ENCODE measurements at places on chromosomes 4 and X.

GRCh38 chrX:46713672-46714490 is 45.0 kb downstream of the SLC9A7 start:
- DNase-seq: no peak

- DNase-seq: no peak
Measured at GRCh38 chrX:106903291-106903824, at the start of gene RIPPLY1. RIPPLY1 (minus strand) TSS chrX:106903341; CDS start chrX:106903287, 54 bp downstream.

- no peak for DNase-seq
Measured at GRCh38 chrX:105973387-105973739, 65.2 kb downstream of the SERPINA7 start.

- DNase-seq: no peak
Measured at GRCh38 chr4:151782296-151782695, 21.5 kb upstream of the GATB start.

DNA sequence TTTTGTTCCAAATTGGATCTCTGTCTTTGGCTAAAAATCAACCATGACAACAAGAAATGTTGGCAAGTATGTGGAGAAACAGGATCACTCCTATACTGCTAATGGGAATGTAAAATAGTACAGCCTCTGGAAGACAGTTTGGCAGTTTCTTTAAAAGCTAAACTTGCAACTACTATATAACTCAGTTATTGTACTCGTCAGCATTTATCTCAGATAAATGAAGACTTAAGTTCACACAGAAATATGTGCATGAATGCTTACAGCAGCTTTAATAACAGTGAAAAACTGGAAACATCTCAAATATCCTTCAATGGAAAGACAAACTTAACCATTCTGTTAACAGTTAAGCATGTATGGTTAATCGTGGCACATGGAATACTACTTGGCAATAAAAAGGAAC is 15.4 kb upstream of the HAND2 start:
- no peak for DNase-seq

DNA sequence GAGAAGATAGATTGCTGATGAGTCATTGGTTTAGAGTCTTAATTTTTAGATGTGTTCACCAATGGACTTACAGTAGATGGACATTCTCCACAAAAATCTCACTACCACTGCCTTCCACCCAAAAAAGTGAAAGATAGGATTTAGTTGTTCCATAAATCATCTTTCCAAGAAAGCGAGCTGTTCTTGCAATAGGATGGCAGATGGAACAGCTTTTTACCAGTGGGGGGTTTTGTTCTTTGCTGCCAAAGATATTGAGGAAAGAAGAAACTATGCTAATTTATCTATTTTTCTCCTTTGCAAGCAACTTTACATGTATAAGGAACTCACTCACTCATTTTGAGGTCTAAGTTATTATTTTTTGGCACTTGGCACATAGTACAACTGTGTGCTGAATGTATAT is 109.5 kb downstream of the ADGRL3 start:
- no peak for DNase-seq

- no peak for DNase-seq
Measured at GRCh38 chr4:125070861-125071260, 243.9 kb upstream of the FAT4 start.

DNA sequence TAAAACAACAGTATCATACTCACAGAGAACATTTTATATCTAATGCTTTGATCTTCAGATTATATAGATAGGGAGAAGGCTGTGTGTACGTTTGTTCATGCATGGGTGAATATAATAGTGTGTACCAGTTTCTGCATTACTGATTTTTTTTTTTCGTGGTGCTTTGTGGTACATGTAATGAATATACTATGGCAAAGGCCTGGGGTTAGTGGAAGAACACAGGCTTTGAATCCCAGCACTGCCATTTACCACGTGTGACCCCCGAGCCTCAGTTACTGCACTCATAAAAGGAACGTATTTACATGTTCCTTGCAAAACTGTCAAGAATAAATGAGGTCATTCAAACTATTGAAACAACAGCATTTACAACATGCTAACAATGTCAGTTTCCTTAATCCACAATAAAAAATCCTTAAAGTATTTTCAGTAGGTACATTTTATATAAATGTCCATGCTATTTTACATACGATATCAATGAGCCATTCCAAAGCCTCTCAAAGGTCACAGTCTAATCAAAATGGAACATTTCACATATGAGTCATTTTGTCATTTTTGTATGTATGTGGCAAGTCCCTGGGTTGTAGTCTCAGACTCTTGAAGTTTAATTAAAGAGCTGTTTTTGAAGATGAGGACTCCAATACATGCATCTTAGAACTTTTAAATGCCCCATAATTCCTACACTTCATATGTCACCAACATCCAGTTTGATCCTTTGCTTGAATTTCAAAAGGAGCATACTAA is 242.8 kb downstream of the PPP3CA start:
- DNase-seq: no peak

DNA sequence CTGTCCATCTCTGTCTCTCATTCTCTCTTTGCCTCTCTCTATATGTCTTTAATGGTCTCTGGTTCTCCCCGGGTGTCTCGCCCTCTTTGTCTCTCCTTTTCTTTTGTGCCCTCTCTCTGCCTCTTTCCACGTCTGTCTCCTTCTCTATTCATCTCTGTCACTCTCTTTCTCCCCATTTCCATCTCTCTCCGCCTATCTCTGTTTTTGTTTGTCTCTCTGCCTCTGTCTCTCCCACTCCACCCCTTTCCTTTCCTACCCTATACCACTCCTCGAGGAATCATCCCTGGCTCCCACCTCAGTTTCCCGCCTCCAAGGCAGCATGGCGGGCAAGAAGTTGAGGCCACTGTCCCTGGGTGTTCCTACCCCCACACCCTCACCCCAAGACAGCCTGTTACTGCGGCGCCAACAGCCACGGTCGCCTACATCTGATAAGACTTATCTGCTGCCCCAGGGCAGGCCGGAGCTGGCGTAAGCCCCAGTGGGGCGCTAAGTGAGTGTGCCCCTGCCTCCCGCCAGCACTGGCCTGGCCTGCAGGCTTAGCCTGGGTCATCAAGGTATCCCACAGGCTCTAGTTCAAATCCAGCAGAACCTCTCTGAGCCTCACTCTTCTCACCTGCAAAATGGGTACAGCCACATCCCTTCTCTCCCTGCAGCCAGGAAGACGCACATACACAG is 713 bp upstream of the GATA1 start:
- no peak for DNase-seq

DNA sequence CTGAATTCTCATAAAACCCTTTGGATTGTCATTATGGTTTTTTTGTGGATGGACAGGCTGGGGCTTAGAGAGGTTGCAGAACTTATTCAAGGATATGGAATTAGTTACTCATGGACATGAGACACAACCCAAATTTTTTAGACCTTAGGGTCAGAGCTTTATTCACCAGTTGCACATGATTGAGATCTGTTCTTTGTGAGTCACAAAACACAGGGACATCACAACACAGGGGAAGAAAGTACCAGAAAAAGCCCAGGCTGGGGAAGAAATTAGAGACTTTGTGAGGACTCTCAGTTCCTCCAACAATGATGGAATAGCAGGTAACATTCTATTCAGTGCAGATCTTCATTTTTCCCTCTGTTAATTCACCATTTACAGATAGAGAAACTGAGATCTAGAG is 602.4 kb upstream of the CPEB2 start:
- DNase-seq: no peak

DNA sequence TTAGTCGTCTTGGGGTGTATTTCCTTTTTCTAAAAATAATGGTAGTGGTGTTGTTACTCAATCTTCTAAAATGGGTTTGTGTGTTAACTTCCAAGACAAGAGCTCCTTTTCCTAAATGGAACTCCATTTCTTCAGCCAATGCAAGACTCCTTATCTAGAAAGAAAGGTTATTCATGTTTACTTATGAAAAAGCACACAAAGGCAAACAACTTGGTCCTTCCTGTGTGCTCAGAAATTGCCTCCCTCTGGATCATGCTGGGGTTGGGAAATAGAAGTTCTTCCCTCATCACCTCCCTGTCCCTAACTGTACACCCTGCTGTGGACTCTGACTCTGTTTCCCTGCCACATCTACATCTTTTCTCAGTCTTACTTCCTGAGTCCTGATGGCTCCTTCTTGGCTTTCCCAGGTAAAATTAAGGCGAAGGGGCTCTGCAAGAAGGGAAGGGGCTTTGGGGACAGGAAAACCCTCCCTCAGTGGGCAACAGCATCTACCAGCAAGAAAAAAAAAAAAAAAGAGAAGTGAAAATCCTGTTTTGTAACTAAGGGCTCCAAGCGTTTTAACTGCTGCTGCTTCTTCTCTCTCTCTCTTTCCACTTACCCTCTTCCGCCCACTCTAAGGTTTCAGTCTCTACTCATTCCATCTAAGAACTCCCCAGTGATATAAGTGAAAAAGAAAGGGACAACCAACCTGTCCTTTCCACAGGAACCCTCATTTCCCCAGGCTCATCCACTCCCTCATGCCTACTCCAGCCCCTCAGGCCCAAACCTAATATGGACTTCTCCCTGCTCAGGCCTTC is 19.8 kb upstream of the TASL start:
- DNase-seq: no peak

GRCh38 chr4:147786031-147786430 is 54.1 kb downstream of the ARHGAP10 start:
- no peak for DNase-seq

DNA sequence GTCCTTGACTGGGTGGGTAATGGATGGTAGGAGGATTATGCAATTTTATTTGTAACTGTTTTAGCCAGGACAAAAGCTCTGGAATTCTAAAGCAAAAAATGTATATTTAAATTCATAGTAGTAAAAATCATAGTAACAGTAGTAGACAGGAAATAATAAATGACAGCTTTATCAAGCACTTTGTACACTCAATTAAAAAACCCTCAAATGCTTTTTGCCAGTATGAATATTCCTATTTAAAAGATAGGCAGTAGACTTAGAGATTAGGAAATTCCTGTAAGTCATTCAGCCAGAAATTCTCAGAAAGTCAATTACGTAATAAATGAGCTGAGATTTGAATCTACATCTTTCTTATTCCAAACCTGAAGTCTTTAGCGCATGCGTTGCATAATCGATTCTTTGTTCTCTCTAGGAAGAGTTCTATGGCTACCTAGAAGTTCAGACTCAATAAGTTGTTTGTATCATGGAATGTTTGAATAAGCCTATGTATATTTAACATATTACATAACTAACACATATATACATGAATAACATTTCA is 2.5 kb downstream of the AADAT start:
- DNase-seq: no peak

GRCh38 chrX:14997271-14997670 is 124.0 kb downstream of the MOSPD2 start:
- DNase-seq: no peak

DNA sequence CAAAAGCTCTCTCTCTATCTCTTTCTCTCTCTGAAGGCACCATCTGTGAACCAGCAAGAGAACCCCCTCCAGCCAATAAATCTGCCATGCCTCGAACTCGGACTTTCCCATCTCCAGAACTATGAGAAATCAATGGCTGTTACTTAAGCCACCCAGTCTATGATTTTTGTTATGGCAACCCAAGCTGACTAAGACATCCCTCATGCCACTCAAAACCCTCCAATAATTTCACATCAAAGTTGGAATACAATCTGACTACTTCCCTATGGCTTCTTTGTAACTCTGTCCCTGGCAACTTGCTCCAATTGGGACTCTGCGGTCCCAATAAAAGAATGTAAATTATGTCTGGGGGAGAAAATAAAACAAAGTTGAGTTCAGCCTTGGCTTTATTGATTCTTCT is 265.7 kb downstream of the SHOX start:
- DNase-seq: no peak

GRCh38 chr4:181372014-181372413 is 871.2 kb upstream of the TENM3 start:
- no peak for DNase-seq

DNA sequence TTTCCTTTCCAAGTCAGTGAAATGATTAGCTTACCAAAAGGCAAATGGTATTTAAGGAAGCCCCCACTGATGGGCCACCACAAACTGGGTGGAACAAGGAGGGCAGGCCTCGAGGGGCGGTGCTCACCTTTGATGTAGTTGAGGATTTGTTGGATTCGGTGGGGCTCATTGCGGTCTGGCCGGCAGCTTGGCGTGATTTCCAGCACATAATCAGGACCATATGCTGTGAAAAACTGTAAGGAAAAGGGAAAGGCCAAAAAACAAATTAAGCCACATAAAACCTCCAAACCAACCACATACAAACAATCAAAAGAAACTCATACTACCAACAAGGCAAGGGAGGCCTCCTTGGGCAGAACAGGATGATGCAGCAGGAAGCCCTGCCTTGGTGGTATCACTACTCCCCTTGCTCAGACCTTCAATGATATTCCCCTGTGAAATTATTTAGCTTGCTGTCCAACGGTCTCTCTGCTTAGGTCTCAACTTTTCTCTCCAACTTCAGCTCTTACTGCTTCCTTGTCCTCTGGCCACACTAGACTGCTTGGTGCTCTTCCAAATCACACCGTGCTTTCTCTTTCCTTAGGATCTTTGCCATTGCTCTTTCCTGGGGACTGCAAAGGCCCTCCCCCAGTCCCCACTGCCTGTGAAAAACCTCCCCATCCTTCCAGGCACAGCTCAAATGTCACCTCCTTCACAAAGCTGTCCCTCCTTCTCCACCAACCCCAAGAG is 46.1 kb upstream of the CITED1 start:
- DNase-seq: no peak

DNA sequence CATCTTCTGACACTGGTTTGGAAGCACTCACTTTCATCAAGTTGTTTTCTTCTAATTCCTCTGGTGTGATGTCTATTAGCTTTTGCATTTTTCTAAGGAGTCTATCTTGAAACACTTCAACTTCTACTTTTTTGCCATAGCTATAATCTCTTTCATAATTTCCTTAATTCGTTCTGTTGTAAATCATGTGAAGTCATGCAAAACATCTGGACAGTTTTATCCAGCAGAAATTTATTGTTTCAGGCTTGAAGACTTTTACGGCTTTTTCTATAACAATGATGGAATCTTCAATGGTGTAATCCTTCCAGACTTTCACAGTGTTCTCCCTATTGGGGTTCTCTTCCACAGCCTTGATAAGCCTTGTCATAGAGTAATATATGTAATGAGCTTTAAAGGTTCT is 74.9 kb upstream of the PABPC4L start:
- no peak for DNase-seq

DNA sequence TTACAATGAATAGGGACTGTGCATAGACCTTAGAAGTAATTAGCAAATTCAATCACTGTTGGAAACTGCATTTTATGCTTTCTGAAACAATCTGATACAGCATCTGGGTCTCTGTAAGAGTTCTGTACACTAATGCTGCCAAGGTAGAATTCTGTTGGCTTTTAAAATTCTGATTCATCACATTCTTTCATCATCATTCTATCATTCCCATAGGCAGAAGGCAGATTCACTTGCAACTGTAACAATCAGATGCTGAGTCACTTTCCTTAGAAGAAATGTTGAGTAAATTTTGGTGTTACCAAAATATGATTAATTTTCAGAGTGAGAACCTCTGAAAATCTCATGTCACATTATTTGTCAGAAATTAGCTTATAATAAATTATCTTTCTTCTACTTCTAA is 267.2 kb downstream of the MAPK10 start:
- DNase-seq: no peak

DNA sequence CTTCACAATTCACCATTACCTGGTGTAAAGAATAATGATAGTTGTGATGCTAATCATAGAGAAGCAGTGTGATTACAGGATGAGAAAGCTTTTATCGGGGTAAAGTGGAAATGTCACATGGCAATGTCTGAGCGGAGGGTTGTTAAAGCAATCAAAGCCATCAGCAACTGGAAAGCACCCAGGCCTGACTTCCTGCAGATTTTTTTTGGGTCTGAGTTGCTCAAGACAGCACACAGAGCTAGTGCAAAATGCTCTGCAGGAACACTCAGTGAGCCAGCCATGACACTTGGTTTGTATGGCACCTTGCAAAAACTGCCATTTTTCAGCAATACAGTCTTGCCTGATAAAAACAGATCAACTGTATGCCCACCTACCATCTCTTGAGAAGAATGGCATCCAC is 152.9 kb downstream of the COL4A6 start:
- no peak for DNase-seq

GRCh38 chrX:39817754-39818470 is 279.8 kb downstream of the BCOR start:
- DNase-seq: no peak
